Fibroblast of the aortic adventitia (primary cell): ENCODE measurements at places on chromosomes 6 and 20. TPM values are rescaled to one million over a fixed set of nuclear protein-coding genes. Genes with fewer than 3 reads are reported as not detected.

Gene HLA-DOA
- total RNA-seq, result not detected in 2 replicates

Gene LGSN
- total RNA-seq, result not detected in 2 replicates

Gene TCP11
- 0.36 TPM in 1 of 2 replicates, not detected in the other for total RNA-seq

Gene KCNK16
- total RNA-seq, result not detected in 2 replicates

Gene HLA-DQB1
- total RNA-seq, result not detected in 2 replicates

Gene MICA
- 12.7 and 13.3 TPM in 2 replicates for total RNA-seq

Gene WFDC5
- not detected in 2 replicates for total RNA-seq

Gene PBX2
- 6.5 and 19.6 TPM in 2 replicates for total RNA-seq

Gene GPLD1
- total RNA-seq, result 0.27 and 0.41 TPM in 2 replicates

Gene SLC35F1
- not detected in 2 replicates for total RNA-seq

Gene KIF25
- not detected in 2 replicates for total RNA-seq

Gene CTCFL
- not detected in 2 replicates for total RNA-seq

Gene BMP2
- total RNA-seq, result 10.6 and 12.3 TPM in 2 replicates

Gene SLC17A1
- not detected in 2 replicates for total RNA-seq

Gene GGTLC1
- not detected in 2 replicates for total RNA-seq

Gene ELOVL2
- 0.16 and 0.18 TPM in 2 replicates for total RNA-seq

Gene SLC22A16
- 0.09 TPM in 1 of 2 replicates, not detected in the other for total RNA-seq

Gene HMGCLL1
- not detected in 2 replicates for total RNA-seq

Gene HCRTR2
- not detected in 2 replicates for total RNA-seq

Gene CASS4
- total RNA-seq, result 0.09 and 0.49 TPM in 2 replicates

Gene NKX2-2
- not detected in 2 replicates for total RNA-seq

Gene TASP1
- 6.5 and 11.3 TPM in 2 replicates for total RNA-seq

Gene BTNL2
- not detected in 2 replicates for total RNA-seq

Gene PRKN
- 2.0 and 4.0 TPM in 2 replicates for total RNA-seq

Gene SMPDL3A
- total RNA-seq, result 18.6 and 19.6 TPM in 2 replicates

Gene UST
- 27.1 and 36.1 TPM in 2 replicates for total RNA-seq

Gene SYCP2L
- total RNA-seq, result under 0.01 TPM in 1 of 2 replicates, not detected in the other

Gene FNDC1
- 0.16 and 1.6 TPM in 2 replicates for total RNA-seq
